GM10248 (cell line): ENCODE measurements at places on chromosomes 3 and 15.

DNA sequence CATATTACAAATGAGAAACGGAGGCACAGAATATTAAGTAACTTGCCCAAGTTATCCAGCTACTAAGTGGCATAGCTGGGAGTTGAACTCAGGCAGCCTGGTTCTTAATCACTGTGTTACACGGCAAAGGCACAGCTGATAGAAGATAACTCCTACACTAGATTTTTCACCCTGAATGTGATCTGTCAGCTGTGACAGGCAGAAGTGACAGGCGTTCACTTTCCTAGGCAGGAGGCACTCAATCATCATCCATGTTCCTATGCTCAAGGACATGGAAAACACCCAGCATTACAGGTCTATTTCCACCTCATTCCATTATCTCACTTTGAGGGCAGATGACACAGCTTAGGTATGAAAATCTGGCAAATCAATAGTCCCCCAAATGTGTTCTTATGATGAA, 35.6 kb downstream of the TBC1D2B start:
- DNase-seq, result no peak

DNA sequence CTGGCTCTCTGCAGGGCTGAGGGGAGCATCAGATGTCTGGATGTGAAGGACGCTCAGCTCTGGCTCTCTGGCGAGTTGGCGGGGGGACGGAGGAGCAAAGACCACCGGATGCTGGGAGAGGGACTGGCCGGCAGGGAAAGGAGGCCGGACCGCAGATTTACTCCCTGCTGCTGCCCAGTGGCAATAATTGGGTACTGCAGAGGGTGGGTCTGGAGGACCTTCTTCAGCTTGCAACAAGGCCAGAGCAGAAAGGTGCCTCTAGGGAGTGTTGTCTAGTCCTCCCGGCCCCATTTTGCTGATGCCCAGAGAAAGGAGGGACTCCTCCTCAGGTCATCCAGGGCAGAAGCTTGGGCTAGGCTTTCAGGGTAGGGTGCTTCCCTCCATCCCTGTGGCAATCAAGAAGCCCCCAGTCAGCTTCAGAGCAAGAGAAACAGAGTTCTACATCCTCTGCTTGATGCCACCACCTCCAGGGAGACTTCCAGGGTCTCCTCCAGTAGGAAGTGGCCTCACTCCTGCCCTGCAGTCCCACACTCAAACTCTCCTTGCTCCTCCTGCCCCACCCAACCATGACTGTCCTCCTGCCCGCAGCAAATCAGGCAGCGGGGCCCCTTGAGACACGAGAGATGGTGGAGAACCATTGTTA, 20.3 kb upstream of the CSPG4 start:
- peak; percentile 70 for DNase-seq

- DNase-seq, result no peak
These were observed 15.1 kb downstream of the VEPH1 start for GRCh38 chr3:157488144-157488543.

- DNase-seq, result no peak
These were observed 8.5 kb downstream of the LIPC start for GRCh38 chr15:58440158-58440910.

- no peak for DNase-seq
These were observed 218.6 kb downstream of the PTPRG start for GRCh38 chr3:61780016-61780415.

DNA sequence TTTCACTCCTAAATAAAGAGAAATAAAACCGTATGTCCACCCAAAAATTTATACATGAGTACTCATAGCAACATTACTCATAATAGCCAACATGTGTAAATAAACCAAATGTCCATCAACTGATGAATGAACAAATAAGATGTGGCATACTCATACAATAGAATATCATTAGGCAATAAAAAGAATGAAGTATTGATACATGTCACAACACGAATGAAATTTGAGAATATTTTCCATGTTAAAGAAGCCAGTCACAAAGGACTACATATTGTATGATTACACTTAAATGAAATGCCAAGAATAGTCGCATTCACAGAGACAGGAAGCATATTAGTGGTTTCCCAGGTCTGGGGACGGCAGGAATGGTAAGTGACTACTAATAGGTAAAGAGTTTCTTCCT, 869.2 kb downstream of the IGSF11 start:
- no peak for DNase-seq

- DNase-seq, result no peak
These were observed 74.6 kb downstream of the ITGB5 start for GRCh38 chr3:124812291-124813265.

GRCh38 chr3:64257100-64257755, 32.0 kb upstream of the PRICKLE2 start:
- DNase-seq, result no peak

- DNase-seq, result no peak
These were observed 18.5 kb downstream of the CLDN11 start for GRCh38 chr3:170437176-170437575.

DNA sequence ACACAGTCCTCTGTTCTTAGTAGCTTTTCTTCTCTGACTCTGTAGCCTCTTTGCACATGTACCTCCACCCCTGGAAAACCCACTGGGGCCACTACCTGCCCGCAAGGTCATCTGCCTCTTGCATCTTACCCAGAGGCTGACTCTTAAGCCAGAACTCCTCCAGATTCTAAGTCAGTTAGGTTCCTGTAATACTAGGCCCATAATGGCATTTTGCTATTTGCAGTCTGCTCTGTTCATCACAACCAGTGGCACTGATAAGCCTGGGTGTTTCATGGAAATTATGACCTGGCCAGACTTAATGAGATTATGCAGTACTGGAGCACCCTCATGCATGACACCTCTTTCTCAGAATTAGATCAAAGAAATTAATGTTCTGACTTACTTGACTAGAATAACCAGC, 31.7 kb upstream of the ATG7 start:
- no peak for DNase-seq

- no peak for DNase-seq
These were observed 138.8 kb downstream of the SEMA6D start for GRCh38 chr15:47856071-47856470.

GRCh38 chr3:133829310-133829707, 23.7 kb downstream of the SRPRB start:
- no peak for DNase-seq

GRCh38 chr3:158104431-158104921, 1.7 kb downstream of the SHOX2 start:
- no peak for DNase-seq

GRCh38 chr3:190585805-190586630, 72.1 kb downstream of the IL1RAP start:
- no peak for DNase-seq

DNA sequence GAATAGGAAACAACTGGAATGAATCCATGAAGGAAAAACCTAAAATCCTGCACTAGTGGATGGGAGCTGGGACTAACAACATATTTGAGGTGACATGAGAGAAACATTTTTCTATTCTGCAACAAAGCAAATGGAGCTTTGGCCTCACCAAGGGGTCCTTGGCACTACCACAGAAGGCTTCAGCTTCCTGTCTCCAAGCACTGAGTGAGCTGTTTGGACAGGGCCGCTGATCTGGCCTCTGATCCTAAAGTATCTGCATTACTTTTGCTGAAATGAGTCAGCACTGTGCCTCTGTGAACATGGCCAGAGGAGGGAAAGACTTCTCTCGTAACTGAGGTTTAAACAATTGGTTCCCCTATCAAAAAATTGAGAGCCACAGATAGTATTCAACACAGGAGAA, 9.0 kb downstream of the ARPP21 start:
- no peak for DNase-seq

DNA sequence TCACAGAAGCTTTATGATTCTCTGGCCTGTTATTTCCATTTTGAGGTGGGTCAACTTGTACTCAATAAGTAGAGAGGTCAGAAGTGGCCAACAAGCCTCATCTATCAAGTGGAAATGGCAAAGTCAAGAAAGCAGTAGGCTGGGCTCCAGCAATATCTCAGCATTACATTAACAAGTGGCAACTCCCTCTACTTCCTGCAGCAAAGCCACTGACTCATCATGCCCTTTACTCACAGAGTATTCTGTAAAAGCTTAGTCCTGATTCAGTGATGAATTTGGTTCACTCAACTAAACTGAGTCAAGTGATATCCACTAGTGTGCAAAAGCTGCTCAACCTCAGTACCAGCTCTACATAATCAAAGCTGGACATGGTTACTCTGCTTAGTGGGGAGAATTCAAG, 954.6 kb downstream of the EPHA3 start:
- DNase-seq, result no peak

DNA sequence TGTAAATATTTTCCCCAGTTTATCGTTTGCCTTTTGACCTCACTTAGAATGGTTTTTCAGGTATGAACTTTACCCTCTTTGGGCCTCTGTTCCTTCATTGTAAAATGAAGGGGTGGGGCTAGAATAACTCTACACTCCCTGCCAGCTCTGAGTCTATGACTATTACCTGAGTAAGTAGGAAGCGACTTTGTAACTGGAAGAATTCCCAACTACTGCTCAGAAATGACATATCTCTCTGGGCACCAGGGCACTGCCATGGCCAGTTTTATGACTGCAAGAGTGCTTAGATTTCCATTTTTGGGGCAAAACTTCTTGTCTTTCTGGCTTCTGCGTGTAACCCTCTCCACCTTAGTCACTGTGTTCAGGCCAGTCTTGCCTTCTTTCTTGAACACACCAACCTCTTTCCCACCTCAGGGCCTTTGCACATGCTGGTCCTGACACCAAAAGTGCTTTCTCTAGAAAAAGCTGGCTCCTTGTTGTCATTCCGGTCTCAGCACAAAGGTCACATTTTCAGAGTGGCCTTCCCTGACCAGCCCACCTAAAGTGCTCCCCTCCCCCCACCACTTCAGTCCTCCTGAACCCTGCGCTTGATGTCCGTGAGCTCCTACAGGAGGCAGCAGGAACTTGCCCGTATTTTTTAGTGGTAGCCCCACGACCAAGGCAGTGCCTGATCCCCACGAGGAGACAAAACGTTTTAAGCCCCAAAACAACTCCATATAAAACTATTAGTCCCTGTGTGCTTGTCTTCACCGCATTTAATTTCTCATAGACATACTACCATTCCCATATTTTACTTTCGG, 25.6 kb downstream of the CDCP1 start:
- no peak for DNase-seq

GRCh38 chr3:127915115-127915936, at the start of gene KBTBD12:
Gene KBTBD12 (plus strand): TSS chr3:127915232. CDS start chr3:127923062, 7,830 bp downstream.
- DNase-seq, result no peak

- peak; percentile 68 for DNase-seq
These were observed 62.2 kb upstream of the AKAP13 start for GRCh38 chr15:85318048-85318731.

- no peak for DNase-seq
These were observed 624.8 kb upstream of the LMCD1 start for GRCh38 chr3:7876741-7877297.

- DNase-seq, result peak; percentile 29
These were observed 73.8 kb upstream of the ZBED2 start for GRCh38 chr3:111668888-111669488.

- no peak for DNase-seq
These were observed 31.5 kb upstream of the FAM107A start for GRCh38 chr3:58608648-58609047.

- DNase-seq, result no peak
These were observed 152.7 kb downstream of the CHSY1 start for GRCh38 chr15:101099183-101099582.

DNA sequence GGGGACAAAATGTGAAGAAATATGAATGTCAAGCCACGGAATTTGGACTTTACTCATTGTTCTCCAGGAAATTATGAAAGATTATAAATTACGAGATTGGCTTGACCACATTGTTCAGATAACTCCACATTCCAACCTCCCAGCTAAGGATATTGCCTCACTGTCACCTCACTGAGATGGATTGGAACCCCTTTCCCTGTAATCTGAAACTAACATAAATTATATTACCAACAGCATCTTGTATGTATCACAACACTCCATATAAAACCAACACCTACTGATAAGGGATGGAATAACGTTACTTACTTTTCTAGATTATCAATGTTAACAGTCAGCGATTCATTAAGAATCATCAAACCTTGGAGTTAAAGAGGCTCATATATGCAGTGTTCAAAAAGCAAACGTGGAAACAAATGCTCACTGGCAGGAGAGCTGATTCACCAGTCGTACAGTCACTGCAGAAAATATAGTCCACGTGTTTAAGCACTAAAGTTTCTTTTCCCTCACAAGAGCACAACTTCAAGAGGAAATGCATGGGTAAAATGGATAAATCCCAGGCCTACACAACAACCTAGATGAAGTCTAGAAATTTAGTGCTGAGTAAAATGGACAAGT, 451.5 kb downstream of the FGF12 start:
- no peak for DNase-seq

DNA sequence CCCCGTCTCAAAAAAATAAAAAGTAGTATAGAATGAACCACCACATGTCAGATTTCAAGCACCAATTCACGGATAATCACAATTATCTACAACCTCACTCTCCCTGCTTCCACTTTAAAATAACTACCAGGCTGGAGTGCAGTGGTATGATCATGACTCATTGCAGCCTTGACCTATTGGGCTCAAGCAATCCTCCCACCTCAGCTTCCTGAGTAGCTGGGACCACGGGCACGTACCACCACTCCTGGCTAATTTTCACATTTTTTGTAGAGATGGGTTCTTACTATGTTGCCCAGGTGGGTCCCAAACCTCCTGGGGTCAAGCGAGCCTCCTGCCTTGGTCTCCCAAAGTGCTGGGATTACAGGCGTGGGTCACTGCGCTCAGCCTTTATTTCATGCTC, 38.1 kb upstream of the LDHAL6B start:
- no peak for DNase-seq

- DNase-seq, result no peak
These were observed 276.9 kb downstream of the TLE3 start for GRCh38 chr15:69820819-69821218.

DNA sequence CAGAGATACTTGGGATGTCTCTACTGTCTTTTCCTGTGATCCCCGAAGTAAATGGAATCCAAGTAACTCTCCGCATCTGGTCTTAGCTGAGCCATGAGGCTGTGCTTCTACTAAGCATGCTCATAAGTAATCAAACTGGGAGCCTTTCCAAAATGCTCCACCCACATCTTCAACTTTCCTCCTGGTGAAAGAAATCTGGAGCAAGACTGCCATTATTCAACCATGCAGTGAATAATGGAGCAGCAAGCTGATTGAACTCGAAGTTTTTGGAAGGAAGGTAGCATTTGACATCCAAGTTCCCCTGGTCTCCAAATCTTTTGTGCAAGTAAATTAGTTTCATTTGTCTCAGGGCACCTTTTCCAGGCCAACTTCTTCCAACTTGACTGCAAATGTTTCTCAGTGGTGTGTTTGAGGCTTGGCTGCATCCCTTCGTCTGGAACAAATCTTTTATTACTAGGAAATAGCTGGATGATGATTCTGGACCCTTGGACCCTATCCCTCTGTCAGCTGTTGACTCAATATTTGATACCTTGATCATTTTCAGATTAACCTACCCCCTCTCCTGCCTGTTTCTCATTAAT, 19.4 kb downstream of the GXYLT2 start:
- DNase-seq, result no peak

DNA sequence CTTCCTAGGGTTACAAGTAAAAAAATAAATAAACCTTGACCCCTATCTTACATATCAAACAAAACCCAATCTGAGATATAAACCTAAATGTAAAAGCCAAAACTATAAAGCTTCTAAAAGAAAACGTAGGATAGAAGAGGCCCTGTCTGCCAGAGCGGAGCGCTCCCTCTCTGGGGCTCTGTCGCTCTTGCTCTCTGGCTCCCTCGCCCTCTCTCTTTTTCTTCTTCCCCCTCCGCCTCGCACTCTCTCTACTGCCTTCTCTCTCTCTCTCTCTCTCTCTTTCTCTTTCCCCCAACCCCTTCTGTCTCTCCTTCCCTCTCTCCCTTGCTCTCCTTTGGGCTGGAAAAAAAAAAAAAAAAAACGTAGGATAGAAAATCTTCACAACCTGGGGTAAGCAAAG, 21.6 kb downstream of the RYK start:
- no peak for DNase-seq

GRCh38 chr3:32495609-32496008, 7.0 kb downstream of the CMTM6 start:
- no peak for DNase-seq
